Peyer's patch (tissue), 4 donors: ENCODE measurements at places on chromosomes 4 and X.

- H3K4me3 ChIP-seq: no peak overlapping the region
- H3K27me3 ChIP-seq: no peaks in the 10 kb centered on the region
- H3K36me3 ChIP-seq: no peaks in the 10 kb centered on the region
- DNase-seq: peak; percentile 58
These were observed 2.1 kb downstream of the GAB3 start for GRCh38 chrX:154748712-154749339.

- no peaks in the 10 kb centered on the region for H3K4me1 ChIP-seq
- H3K27me3 ChIP-seq: no peaks in the 10 kb centered on the region
- no peak overlapping the region for H3K4me3 ChIP-seq
- no peaks in the 10 kb centered on the region for H3K36me3 ChIP-seq
- no peak overlapping the region for H3K27ac ChIP-seq
- DNase-seq: no peak
These were observed 1478.9 kb downstream of the RPA4 start for GRCh38 chrX:98362630-98363029.

DNA sequence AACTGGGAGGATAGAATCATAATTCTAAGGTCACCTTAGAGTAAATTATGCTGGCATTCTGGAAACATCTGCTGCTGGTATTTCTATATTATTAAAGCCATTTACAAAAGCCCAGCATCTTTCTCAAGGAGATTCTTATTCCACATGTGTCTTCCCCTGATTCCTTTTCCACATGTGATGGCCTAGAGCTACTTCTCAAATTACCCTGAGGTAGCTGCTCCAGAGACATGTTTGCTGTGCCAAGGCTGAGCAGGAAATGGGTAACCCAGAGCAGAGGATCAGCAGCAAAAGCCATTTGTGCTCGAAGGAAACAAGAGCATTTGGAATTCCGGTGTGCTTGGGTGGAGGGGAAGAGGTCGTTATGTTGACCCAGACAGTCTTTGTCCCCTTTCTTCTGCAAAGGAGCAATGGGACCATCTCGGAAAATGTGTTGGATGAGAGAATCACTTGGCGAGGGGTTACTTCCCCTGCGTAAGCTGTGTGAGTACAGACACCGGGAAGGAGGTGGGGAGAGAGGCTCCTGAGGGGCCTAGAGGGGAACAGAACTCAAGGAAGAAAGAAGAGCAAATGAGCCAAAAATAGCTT is 24.6 kb downstream of the TSC22D3 start:
- no peak for DNase-seq
- H3K27ac ChIP-seq: no peak overlapping the region
- H3K4me1 ChIP-seq: peaks cover 19% of the 10 kb centered on the region
- no peaks in the 10 kb centered on the region for H3K27me3 ChIP-seq
- no peaks in the 10 kb centered on the region for H3K36me3 ChIP-seq
- H3K4me3 ChIP-seq: no peak overlapping the region

GRCh38 chr4:4502694-4503311 is 39.0 kb downstream of the STX18 start:
- H3K36me3 ChIP-seq: no peaks in the 10 kb centered on the region
- H3K4me1 ChIP-seq: no peaks in the 10 kb centered on the region
- peak overlapping the region; percentile 13 for H3K4me3 ChIP-seq
- H3K27ac ChIP-seq: no peak overlapping the region
- H3K27me3 ChIP-seq: no peaks in the 10 kb centered on the region
- DNase-seq: no peak

- H3K36me3 ChIP-seq: no peaks in the 10 kb centered on the region
- no peaks in the 10 kb centered on the region for H3K4me1 ChIP-seq
- no peak overlapping the region for H3K4me3 ChIP-seq
- DNase-seq: no peak
These were observed 235.4 kb downstream of the RAB28 start for GRCh38 chr4:13248621-13249298.

GRCh38 chr4:155564880-155565279 is 101.8 kb upstream of the GUCY1A1 start:
- DNase-seq: no peak
- H3K27me3 ChIP-seq: no peaks in the 10 kb centered on the region
- H3K27ac ChIP-seq: no peak overlapping the region
- H3K36me3 ChIP-seq: no peaks in the 10 kb centered on the region

GRCh38 chr4:137476345-137476744 is 55.9 kb downstream of the PCDH18 start:
- no peak overlapping the region for H3K4me3 ChIP-seq
- no peak for DNase-seq
- no peaks in the 10 kb centered on the region for H3K27me3 ChIP-seq
- no peak overlapping the region for H3K27ac ChIP-seq

- no peaks in the 10 kb centered on the region for H3K4me1 ChIP-seq
- H3K36me3 ChIP-seq: no peaks in the 10 kb centered on the region
- no peaks in the 10 kb centered on the region for H3K27me3 ChIP-seq
- H3K4me3 ChIP-seq: no peak overlapping the region
- DNase-seq: no peak
- no peak overlapping the region for H3K27ac ChIP-seq
These were observed 147.3 kb downstream of the HS6ST2 start for GRCh38 chrX:132810964-132811712.

GRCh38 chrX:15384304-15384703 is at the start of gene VEGFD:
TSS of gene VEGFD (minus strand) at chrX:15384413. CDS start at chrX:15383946, 467 bp downstream.
- no peaks in the 10 kb centered on the region for H3K36me3 ChIP-seq
- no peak within 1 kb of the TSS for H3K27ac ChIP-seq
- DNase-seq: no peak
- no peaks in the 10 kb centered on the region for H3K27me3 ChIP-seq
- no peak within 1 kb of the TSS for H3K4me3 ChIP-seq
- H3K4me1 ChIP-seq: no peaks in the 10 kb centered on the region

DNA sequence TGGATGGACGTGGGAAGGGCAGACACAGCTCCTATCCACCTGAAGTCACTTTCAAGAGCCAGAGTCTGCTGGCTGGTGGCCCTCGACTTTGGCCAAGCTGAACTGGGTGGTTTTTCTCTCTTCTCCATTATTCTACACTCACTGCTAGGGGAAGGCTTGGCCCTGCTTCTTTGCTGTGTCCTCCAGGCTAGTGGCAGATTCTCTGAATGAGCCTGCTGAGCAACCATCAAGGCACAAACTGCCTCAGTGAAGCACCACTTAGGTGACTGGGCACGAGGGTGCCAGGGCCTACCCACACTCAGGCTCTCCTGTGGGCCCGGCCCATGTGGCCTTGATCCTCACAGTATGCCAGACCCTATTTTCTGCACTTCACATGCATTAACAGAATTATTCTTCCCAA is 92.0 kb downstream of the PJA1 start:
- DNase-seq: no peak
- H3K4me1 ChIP-seq: no peaks in the 10 kb centered on the region
- no peaks in the 10 kb centered on the region for H3K36me3 ChIP-seq
- no peak overlapping the region for H3K4me3 ChIP-seq
- H3K27me3 ChIP-seq: no peaks in the 10 kb centered on the region

DNA sequence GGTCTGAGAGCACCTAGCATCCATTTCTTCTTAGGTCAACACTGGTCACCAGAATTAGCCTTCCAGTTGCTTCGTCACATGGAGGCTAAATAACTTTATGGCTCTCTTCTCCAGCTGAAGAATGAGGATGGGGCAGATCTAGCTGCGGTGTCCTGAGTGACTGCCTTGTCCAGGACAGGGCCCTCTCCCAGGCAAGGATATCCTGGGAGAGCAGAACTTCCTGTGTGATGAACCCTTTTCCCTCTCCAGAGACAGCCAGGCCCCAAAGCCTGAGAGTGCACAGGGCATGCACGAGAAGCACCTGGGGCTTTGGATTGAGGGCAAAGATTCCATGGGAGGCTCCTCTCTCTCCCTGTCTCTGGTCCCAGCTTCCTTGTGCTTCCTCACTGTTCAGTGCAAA is 108.2 kb upstream of the MAMLD1 start:
- H3K27me3 ChIP-seq: no peaks in the 10 kb centered on the region
- no peak overlapping the region for H3K4me3 ChIP-seq
- H3K36me3 ChIP-seq: no peaks in the 10 kb centered on the region
- no peaks in the 10 kb centered on the region for H3K4me1 ChIP-seq
- DNase-seq: no peak

DNA sequence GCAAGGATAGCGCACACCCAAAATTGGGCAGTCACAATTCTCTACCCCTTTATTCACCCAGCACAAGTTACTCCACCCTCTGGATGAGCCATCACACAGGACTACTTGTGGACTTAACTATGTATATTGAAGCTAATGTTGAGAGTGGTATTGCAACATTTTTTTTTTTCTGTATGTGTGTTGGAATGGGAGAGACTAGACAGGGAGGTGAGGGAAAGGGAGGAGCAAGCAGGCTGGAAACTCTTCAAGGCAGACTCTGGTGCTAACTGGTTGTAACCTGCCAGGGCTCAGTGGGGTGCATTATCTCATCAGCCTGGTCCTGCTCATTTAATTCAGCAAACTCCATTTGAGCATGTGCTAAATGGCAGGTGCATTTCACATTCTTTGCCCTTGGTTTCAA is 18.4 kb upstream of the CWH43 start:
- no peaks in the 10 kb centered on the region for H3K4me1 ChIP-seq
- no peak overlapping the region for H3K4me3 ChIP-seq
- no peaks in the 10 kb centered on the region for H3K36me3 ChIP-seq
- H3K27me3 ChIP-seq: no peaks in the 10 kb centered on the region
- no peak overlapping the region for H3K27ac ChIP-seq

DNA sequence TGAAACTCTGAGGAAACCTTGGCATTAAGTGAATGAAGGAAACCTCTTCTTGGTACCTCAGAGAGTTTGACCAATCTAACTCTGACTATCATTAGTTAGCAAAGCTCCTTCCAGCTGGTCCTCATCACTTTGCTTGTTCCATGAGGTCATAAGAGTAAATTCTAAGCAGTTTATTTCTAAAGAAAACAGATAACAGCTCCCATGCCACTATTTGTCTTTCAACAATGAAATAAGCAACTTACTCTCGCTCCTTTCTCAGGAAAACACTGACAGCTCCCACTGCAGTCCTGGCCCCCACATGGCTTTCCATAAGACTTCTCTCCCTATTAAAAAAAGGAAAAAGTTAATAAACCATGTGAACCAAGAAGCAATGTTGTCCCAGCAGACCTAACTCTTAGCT is 127.7 kb downstream of the COL4A6 start:
- no peaks in the 10 kb centered on the region for H3K36me3 ChIP-seq
- no peak overlapping the region for H3K4me3 ChIP-seq
- DNase-seq: no peak
- H3K27ac ChIP-seq: no peak overlapping the region

- H3K27ac ChIP-seq: no peak overlapping the region
- H3K27me3 ChIP-seq: no peaks in the 10 kb centered on the region
- no peak for DNase-seq
- H3K4me1 ChIP-seq: no peaks in the 10 kb centered on the region
- H3K4me3 ChIP-seq: no peak overlapping the region
These were observed 64.1 kb upstream of the UXT start for GRCh38 chrX:47723083-47723482.

- H3K4me1 ChIP-seq: no peaks in the 10 kb centered on the region
- no peaks in the 10 kb centered on the region for H3K27me3 ChIP-seq
These were observed 77.5 kb upstream of the SMARCA5 start for GRCh38 chr4:143435955-143436354.

DNA sequence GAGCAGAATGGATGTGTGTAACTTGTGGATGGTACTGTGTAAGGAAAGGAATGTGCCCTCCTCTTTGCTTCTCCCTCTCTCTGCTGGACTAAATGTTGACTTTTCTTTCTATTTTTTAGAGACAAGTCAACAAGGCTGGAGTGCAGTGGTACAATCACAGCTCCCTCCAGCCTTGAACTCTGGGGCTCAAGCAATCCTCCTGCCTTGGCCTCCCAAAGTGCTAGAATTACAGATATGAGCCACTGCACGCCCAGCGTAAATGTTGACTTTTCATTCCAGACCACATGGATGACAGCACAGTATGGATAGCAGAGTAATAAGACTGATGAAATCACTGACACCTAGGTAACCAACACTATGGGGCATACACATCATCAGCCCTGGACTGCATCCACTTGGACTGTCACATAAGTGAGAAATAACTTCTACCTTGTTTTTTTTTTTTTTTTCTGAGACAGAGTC is 5.1 kb upstream of the RPS3A start:
- no peaks in the 10 kb centered on the region for H3K36me3 ChIP-seq
- no peak overlapping the region for H3K27ac ChIP-seq
- H3K27me3 ChIP-seq: no peaks in the 10 kb centered on the region
- no peak overlapping the region for H3K4me3 ChIP-seq

DNA sequence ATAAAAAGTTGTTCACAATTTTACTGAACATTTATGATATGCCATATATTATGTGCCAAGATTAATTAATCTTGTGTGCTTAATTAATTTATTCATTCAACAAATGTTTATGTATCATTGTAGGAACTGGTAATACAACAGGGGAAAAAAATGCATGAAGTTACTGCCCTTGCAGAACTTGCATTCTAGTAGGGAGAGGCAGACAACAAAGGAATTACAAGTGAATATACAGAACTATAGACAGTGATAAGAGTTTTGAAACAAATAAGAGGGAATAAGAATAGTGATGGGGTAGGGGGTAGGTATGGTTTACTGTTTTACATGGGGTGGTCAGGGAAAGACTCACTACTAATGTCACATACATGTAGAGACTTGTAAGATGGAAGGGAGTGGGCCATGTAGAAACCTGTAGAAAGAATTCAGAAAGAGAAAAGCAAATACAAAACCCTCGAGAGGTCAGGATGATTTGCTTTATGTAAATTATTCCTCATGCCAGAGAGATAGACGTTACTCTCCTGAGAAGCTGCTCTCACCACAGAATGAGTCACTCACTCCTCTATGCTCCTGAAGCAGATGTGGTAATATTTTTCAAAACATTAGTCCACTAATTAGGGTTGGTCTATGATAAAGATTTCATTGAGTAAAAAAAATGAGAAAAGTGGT is 855.0 kb upstream of the GRID2 start:
- no peak for DNase-seq
- H3K36me3 ChIP-seq: no peaks in the 10 kb centered on the region
- H3K27ac ChIP-seq: no peak overlapping the region
- H3K27me3 ChIP-seq: no peaks in the 10 kb centered on the region
- no peak overlapping the region for H3K4me3 ChIP-seq

DNA sequence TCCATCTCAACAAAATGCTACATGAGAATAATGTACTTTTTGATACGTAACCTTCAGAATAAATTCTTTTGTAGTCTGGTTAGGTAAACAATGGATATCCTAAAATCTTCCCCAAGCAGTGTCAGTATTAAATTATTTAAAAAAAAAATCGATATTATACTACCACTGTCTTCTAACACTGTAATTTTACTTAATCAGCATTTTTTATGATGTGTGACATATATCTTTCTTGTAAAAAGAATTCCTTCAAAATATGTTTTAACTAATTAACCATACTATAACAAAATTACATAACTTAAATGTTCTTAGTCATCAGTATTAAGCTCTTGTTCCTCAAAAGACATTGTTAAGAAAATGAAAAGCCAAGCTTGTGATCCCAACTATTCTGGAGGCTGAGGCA is 12.5 kb downstream of the OTUD4 start:
- no peaks in the 10 kb centered on the region for H3K4me1 ChIP-seq
- no peaks in the 10 kb centered on the region for H3K27me3 ChIP-seq
- H3K36me3 ChIP-seq: no peaks in the 10 kb centered on the region
- no peak overlapping the region for H3K27ac ChIP-seq
- DNase-seq: no peak
- H3K4me3 ChIP-seq: no peak overlapping the region
